ENCODE measurements at places on chromosomes 16 and 17.
A peak's percentile ranks its signal among the peaks of the same experiment; 100 is the strongest.

GRCh38 chr16:67884684-67885083 lies at the start of gene NRN1L:
Gene NRN1L, plus strand, starts transcription at chr16:67884885. Its CDS starts 19 bp downstream, at chr16:67884904.
- DNase-seq, result no peak

DNA sequence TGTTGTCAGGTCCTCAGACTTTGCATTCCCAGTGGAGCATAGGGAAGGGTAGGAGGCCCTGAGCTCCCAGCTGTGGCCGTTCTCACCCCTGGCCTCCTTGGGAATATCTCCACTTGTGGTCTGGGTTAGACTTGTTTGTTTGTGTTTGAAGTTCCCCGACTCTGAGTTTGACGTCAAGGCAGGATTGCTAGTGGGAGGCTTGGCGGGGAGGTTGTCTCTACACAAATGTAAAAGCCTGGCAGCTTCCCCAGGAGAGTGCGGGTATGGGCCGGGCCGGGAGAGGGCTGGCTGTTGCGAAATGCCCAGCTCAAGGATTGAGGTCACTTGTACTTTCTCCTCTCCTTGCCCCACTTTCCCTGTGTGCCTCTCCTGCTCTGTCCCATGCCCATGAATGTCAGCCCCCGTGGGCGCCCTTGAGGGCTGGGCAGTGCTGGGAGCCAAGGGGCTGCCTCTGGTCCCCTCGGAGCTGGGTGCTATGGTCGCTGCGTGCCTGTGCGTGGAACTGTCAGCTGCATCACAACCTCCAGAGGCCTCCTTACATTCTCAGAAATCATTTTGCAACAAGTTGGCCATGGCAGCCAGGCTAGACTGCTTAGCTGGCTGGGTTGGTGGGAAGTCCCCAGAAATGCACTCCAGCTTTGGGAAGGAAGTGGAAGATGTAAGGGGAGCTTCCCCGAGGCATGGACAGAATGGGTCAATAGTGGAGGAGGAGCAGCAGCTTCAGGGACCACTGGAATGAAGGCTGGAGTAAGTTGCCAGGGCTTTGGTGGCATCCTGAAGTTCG lies 84.3 kb downstream of the KSR1 start:
- no peak for DNase-seq

- DNase-seq, result no peak
These were observed 15.2 kb downstream of the IL21R start for GRCh38 chr16:27417047-27417671.

DNA sequence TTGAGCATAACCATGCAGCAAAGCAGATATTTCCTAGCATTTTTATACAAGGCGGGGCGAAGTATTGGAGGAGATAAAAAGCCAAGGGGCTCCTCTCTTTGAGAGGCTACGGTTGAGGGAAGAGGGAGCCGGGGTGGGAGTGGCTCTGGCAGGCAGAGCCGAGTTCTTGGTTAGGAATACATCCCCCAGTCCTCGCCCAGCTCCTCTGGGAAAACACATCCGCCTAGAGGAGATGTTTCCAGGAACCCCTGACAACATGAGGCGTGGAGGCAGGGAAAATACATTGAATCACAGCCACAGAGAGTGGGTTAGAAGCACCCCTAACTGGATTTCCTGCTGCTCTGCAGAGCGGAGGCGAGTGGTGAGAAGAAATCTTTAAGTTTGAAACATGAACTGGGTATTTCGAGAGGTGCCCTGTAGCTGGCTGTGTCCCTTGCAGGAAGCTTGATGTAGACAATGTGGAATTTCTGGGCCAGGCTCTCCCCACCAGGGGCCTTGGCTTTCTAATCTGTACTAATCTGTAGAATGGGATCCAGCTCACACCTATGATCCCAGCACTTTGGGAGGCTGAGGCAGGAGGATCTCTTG lies 27.3 kb downstream of the TTYH2 start:
- no peak for DNase-seq

GRCh38 chr16:68660359-68660795 lies 15.3 kb downstream of the CDH3 start:
- no peak for DNase-seq

GRCh38 chr17:6507535-6507934 lies 48.8 kb downstream of the PITPNM3 start:
- no peak for DNase-seq

DNA sequence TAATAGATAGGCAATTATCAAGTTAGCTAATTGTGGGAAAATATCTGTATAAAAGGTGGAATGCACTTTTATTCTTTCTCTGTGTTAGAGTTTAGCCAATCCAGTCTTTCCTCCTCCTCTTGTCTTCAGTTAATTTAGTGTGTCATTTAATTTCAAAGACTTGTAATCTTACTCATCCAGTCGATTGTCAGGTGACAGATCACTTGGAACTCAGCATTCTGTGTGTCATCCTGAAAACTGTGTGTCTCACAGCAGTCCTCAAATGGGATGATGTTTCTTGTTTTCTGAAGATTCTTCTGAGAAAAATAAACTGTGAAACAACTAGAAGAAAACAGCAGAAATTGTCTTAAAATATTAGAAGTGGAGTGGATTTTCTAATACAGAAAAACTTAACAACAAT lies 290 bp upstream of the KRTAP4-1 start:
- DNase-seq, result no peak

DNA sequence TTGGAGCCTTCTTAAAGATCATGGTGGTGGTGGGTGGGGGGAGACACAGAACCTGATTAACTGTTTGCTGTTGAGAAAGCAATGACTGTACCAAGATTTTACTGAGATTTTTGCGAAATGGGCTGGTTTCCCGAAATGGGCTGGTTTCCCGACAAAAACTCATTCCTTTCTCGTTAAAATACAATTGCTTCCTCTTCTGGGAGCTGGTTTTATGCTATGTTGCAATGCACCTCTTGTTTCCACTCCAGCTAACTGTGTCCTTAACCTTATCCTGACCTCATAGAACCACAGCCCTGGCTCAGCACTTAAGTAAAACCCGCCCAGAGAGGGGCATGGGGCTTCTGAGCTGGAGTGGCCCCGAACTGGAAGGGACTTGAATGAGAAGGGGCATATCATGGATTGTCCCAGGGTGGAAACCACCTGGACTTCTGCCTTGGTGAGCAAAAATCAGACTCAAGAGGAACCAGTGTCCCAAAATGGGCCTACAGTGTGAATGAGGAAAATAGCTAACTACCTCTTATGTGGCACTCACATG lies 20.9 kb downstream of the FAM20A start:
- DNase-seq, result no peak

GRCh38 chr17:76434870-76435269 lies 18.1 kb downstream of the UBE2O start:
- no peak for DNase-seq

DNA sequence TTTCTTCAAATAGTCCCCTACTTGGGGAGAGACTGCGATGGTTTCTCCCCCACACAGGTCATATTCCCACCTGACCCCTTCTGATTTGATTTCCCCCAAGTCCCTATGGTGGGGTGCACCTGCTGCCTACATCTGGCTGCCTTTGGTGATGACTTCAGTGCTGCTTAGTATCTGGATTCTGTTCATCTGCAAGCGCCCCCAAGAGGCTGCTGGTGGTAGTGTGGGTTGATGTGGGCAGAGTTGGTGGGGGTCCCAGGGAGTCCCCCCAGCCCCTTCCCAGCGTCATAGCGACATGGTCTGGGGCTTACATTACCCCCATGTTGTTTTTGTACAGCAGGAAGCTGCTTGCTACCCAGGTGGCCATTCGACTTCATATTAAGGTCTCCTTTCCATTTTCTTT lies 99.2 kb downstream of the NTN1 start:
- no peak for DNase-seq

- DNase-seq, result no peak
These were observed 116.6 kb upstream of the TNRC6C start for GRCh38 chr17:77841742-77842527.

GRCh38 chr16:14539631-14540030 lies 90.4 kb downstream of the PARN start:
- DNase-seq, result no peak

- no peak for DNase-seq
These were observed 10.1 kb downstream of the KRT39 start for GRCh38 chr17:40956401-40957254.

DNA sequence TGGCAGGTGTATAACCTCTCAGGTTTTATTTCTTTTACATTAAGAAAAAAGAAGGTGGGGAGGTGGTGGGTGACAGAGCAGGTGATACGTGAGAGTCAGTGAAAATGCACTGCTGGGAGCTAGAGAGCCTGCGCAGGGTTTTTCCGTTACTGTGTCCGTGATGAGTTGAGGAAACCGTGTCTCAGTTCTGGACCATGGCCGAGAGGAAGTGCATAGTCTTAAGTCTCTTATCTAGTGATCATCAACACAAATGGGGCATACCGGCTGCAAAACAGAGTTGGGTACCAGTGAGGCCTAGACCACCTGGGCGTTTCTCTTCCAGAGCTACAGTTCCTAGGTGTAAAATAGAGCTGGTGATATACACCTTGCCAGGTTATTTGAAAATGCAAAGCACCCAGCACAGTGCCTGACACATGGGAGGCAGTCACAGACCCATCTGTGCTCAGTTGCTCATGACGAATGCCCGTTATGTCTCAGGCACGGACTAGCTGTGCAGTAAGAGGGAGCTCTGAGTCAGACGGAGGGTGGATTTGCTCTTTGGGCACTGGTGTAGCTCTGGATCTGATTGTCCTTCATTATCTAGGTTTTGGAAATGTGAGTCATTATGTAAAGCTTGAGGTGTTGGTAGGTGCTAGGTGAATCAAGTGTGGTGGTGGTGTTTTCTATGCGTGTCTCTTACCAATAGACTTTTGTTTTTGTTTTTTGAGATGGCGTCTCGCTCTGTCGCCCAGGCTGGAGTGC lies 60.9 kb downstream of the RPTOR start:
- DNase-seq, result peak; percentile 46

- DNase-seq, result no peak
These were observed 40.1 kb downstream of the MYO18A start for GRCh38 chr17:29140051-29140621.
